ENCODE measurements at places on chromosomes 7 and 10.

- no peak for DNase-seq
These were observed 132.3 kb downstream of the MTPAP start for GRCh38 chr10:30216821-30217220.

DNA sequence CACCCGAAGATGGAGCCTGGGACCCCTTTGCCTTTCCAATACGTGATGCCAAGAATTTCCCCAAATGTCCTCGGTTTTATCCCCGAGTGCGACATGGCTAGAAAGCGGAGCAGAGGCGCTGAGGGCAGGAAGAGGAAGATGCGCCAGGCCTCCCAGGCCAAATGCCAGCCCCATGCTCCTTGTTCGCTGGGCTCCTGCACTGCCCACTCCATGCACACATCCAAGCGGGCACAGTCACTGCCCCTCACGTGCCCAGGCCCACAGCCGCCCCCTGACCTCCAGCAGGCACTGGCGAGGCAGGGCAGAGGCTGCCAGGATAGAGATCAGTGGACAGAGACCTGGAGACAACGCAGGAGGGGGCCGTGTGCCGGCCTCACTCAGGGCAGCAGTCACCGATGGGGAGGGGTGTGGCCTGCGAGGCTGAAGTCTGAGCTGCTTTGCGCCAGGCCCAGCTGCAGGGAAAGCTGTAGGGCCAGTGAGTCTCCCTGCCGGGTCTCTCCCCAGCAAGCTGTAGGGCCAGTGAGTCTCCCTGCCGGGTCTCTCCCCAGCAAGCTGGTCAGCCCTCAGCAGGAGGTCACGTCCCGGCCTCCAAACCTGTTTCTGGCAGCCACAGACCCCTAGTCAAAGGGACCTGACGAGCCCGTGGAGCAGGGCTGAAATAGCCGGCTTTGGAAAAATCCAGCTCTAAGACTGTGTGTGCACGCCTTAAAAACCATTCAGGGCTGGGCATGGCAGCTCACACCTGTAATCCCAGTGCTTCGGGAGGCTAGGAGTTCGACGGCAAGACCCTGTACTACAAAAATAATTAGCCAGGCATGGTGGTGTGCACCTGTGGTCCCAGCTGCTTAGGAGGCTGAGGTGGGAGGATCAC is 100.6 kb upstream of the DIP2C start:
- no peak for DNase-seq

- DNase-seq, result no peak
These were observed 716.2 kb downstream of the NXPH1 start for GRCh38 chr7:9149499-9150082.

DNA sequence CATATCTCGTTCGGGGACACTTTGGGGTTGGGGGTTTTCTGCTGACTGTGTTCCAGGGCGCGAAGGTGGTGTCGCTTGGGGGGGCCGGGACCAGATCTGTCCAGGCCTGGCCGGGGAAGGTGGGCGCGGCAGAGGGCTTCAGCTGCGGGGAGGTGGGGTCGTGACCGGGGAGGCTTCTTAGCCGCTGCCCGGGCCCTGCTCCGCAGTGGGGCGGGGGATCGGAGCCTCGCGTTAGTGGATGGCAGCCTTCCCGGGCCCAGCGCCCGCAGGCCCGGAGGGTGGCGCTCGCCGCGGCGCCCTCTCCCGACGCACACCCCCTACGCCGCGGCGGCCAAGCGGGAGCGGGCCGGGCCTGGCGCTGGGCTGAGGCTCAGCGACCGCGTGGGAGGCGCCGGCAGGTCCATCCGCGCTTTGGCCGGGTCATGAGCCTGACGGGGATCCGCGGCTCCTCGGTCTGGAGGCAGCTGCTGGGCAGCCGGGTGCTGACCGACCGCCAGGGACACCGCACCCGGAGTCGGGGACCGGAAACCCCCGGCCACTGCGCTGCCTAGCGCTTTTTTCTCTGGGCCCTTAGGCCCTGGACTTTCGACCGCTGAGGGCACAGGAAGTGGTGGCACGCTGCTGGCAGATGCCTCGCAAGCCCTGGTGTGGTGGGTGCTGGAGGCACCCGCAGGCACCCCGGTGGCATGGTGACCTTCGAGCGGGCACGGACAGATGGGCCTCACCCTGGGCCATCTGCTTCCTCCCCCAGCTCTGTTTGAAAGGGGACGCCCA is 1.2 kb downstream of the AGAP3 start:
- no peak for DNase-seq

- no peak for DNase-seq
These were observed 21.8 kb upstream of the SEMA3C start for GRCh38 chr7:80940539-80941207.
